ENCODE measurements at places on chromosomes 1 and 21.

GRCh38 chr1:203508463-203509073 lies 14.6 kb downstream of the OPTC start:
- no peak for DNase-seq

- no peak for DNase-seq
Measured at GRCh38 chr1:217066794-217067193, 343.6 kb upstream of the ESRRG start.

DNA sequence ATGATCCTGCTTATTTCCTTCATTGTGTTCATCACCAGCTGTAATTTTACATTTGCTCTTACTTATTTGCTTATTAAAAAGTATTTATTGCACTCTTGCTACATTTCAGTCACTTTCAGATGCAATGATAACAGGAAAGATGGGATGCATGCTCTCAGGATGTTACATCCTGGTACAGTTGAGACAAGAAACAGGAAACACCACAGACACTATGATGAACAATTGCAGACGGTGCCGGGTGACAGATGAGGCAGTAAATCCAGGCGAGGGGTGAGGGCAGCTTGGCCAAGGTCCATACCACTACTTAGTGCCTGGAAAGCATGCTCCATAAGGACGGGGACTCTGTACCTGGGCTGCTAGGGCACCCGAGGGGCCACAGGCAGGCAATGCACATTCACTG lies 156.6 kb upstream of the RAB4A start:
- no peak for DNase-seq

DNA sequence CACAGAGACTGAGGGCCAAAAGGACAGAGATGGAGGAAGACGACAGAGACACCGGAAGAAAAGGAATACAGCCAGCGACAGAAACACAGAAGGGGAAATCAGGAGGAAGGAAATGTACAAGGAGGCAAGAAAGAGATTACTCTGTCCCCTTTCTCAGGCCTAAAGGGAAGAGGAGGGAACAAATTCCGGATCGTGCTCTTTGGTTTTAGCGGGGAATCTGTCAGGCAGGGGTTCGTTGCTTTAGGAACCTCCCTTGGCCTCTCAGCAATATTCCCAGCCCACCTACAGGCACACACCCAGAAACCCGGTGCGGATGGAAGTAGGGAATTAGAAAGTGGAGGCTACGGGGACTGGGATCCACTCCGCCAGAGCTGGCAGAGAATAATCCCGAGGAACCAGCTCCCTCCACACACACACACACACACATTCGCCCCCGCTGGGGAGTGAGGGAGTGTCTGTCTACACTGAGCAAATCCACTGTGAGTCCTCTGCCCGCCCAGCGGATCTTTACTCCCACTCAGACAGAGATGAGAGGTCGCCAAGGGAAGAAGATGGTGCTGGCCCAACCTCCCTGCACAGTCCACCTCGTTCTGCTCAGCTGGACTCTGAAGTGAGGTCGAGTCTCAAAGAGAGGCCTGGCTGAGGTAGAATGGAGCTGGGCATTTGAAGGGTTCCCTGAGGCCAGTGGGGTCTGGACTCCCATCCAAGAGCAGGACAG lies 5.7 kb downstream of the TAL1 start:
- no peak for DNase-seq

GRCh38 chr1:208162903-208163302 lies 81.3 kb downstream of the PLXNA2 start:
- DNase-seq, result no peak

DNA sequence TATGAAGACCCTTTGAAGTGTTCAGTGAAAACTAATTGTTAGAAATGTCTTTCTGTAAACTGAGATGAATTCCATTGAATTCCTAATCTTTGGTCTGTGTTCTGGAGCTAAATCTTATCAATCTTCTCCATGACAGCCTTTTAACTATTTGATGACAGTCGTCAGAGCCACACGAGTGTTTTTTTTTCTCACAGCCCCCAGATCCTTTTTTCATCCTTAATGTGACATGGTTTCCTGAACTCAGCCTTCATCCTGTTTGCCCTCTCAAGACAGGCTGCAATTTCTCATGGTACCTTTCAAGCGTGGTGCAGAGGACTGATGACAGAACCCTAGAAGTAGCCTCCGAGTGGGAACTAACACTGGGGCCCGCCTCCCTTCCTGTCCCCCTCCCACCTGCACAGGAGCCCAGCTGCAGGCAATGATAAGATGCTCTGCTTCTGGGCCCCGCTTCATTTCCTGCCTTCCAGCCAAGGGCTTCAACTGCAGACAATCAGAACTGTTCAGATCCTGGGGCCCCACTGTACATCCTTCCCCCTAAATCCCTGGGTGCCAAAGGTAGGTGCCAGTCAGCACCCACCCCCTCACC lies 114.6 kb upstream of the VAV3 start:
- no peak for DNase-seq

DNA sequence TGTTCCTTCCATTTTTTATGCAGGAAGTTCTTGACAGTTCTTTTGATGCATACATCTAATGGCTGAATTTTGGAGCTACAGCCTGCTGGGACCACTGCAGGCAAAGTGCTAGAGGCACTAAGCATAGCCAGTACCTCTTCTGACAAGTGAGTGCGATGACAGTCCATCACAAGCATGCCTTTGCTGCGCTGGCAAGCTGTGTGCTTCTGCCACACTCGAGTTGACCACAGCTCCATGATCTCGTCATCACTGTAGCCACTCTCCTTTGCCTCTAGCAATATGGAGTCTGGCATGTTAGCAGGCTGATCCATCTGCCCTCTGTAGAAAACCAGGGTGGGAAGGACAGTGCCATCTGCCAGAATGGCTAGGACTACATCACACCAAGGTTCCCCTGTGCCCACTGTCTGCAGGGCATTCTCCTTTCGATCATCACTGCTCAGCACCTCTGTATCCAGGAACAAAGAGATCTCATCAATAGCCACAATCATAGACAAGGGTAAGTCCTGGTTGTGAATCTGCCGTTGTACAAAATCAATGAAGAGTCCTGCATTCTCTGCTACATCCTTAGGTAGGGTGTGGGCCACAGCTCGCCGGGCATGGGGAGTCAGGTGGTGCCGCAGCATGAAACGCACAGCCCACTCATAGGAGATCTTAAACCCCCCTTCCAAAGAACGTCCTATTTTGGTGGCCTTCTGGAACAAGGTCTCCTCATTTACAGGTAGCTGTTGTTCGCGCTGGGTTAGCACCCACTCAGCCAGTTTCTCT lies 6.0 kb downstream of the PSMB4 start:
- no peak for DNase-seq

- no peak for DNase-seq
Measured at GRCh38 chr21:46055863-46056281, 42.0 kb upstream of the COL6A2 start.

DNA sequence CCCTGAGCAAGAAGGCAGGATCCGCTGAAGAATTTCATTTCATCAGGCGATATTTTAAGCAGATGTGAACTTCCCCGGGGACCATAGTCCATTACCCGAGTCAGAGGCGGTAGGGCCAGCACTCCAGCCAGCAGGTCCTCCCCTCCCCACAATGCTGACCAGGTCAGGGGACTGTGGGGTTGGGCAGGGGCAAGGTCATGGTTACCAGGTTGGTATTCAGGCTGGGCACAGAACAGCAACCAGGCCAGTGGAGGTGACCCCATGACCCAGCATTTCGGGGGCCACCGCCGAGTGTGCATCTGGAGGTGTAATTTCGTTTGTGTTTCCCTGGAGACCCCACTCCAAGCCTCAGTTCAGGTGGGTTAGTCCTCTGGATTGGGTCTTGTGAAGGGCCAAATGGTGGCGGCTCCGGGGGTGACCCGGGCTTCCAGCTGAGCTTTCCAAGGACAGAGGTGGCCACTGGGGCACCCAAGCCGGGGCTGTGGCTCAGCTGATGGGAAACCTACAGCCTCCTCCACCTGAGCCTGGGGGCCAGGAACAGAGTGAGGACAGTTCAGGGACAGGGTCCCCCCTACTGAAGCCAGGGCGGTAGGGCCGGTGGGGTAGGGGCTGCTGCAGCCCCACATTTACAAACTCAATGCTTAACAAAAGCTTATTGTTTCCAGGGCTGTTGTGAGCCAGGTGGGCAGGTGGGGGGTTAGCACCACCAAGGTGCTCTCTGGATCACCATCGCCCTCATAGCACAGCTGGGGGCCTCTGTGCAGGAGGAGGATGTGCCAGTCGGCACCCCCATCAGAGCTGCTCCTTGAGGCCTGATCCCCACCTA lies 2.8 kb downstream of the PRDM16 start:
- DNase-seq, result no peak

DNA sequence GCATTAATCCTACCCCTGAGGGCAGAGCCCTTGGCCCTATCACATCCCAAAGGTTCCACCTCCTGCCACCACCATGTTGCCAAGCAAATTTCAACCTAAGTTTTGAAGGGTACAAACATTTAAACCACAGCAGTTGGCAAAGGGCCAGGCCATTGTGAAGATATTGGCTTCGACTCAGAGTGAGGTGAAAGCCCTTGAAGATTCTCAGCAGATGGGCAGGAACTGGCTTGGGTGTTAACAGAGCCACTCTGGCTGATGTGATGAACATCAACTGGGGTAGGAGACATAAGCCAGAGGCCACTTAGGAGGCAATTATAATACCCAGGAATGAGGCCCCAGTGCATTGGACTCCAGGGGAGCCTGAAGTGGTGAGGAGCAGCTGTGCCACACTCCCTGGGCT lies 207.7 kb upstream of the KAZN start:
- no peak for DNase-seq

DNA sequence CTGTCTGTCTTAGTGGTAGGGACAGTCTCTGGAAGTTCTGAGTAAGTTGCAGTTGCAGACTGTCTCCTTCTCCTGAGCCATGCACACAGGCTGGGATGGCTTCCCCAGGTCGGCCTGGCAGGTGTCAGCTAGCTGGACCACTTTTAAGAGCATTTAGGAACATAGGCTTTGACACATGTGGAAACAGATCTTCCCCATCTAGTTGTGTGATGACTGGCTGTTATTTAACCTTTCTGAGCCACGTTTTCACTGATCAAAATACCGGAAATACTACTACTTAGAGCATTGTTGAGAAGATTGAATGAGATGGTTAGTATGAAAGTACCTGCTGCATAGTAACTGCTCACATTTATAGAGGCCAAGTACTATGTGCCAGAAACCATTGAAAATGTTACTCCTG lies 6.2 kb upstream of the MAPKAPK2 start:
- no peak for DNase-seq

GRCh38 chr1:157142201-157142600 lies 4.0 kb upstream of the ETV3 start:
- DNase-seq, result no peak

DNA sequence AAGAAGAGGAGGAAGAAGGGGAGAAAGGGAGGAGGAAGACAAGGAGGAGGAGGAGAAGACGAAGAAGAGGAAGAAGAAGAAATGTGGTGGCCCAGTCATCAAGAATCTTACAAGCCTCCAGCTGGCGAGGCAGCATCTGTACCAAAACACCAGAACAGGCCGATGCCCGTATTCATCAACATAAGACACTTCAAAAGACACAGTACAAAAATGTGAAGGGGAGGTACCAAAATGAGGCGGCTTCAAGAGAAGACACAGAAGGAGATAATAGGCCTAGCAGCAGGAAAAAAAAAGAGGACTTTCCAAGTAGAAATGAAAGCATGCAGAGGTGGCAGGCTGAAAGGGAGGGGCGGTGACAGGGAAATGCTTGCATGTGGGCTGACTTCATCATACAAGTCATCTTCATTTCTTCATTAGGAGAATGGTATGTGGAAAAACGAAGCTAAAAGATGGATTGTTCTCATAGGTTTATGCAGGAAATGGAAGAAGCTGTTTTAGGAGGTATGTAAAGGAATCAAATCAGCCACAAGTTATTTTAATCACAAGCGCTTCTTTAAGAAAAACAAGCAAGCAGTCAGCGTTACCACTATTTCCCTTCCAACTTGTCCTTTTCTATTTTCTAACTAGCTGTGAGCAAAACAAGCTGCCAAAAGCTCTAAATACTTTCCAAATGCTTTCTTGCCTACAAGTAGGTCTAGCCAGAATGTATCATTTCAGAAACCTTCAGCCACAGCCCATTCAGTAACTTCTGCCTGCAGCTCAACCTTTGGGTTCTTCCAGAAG lies 192.3 kb downstream of the SLC45A1 start:
- DNase-seq, result no peak

GRCh38 chr1:8879922-8880676 lies 1.6 kb upstream of the ENO1 start:
- DNase-seq, result no peak

DNA sequence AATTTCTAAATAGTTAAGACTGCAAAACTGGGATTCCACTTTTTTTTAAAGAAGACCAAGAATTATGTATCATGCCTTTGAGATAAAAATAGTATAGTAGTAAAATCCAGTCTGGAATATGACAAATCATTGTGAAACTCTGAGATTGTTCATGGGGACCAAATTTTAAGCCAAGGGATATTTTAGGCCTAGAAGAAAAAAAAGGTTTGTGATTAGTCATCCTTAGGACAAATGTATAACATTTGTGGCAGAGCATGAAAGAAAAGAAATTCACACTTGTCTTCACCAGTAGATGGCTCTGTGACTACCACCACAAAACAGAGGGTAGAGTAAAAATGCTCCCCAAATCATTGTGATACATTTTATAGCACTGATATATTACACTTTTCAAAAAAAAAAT lies 226.1 kb downstream of the KCTD3 start:
- DNase-seq, result no peak

DNA sequence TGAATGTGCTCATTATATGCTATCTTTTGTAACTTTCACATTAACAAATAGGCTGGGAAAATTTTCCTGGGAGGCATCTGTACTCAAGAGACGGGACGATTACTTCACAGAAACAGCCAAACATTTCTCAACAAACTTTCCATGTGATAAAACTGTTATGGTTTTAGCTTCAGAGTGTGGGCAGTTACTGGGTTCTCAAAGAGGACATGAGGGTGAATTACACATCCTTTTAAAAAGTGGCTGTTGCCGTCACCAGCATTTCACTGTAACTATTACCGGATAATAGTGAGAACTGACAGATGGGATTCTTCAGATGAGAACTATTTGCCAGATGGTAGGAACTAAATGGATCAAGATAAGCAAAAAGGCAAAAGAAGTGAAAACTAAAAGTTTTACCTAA lies 109.1 kb downstream of the APP start:
- DNase-seq, result no peak

GRCh38 chr1:155171836-155172731 lies 1.0 kb downstream of the KRTCAP2 start:
- no peak for DNase-seq

GRCh38 chr1:64459743-64460142 lies 10.2 kb upstream of the CACHD1 start:
- no peak for DNase-seq

GRCh38 chr1:204104331-204105130 lies 31.6 kb downstream of the SOX13 start:
- no peak for DNase-seq

- DNase-seq, result no peak
Measured at GRCh38 chr1:53373246-53373645, 45.4 kb upstream of the LRP8 start.

GRCh38 chr1:14522077-14522925 lies 76.2 kb upstream of the KAZN start:
- no peak for DNase-seq

GRCh38 chr1:220391491-220391890 lies 119.2 kb upstream of the RAB3GAP2 start:
- no peak for DNase-seq

GRCh38 chr1:115330480-115331013 lies 7.5 kb downstream of the NGF start:
- DNase-seq, result no peak

Measured in esophagus squamous epithelium (tissue), 5 donors.